NCI-H446 treated with DMSO at 0.1 percent for 48 hours (cell line): ENCODE measurements at places on chromosomes 13 and 19.

GRCh38 chr19:1249298-1249989 is 1.1 kb downstream of the MIDN start:
- DNase-seq, result peak; percentile 96

- no peak for DNase-seq
These were observed 20.6 kb upstream of the METTL21C start for GRCh38 chr13:102715447-102715846.

GRCh38 chr19:49155005-49155819 is at the start of gene HRC:
Gene HRC (minus strand): TSS chr19:49155396. CDS start chr19:49155237, 159 bp downstream.
- DNase-seq, result no peak

- no peak for DNase-seq
These were observed 2.4 kb downstream of the MAG start for GRCh38 chr19:35294328-35294727.

DNA sequence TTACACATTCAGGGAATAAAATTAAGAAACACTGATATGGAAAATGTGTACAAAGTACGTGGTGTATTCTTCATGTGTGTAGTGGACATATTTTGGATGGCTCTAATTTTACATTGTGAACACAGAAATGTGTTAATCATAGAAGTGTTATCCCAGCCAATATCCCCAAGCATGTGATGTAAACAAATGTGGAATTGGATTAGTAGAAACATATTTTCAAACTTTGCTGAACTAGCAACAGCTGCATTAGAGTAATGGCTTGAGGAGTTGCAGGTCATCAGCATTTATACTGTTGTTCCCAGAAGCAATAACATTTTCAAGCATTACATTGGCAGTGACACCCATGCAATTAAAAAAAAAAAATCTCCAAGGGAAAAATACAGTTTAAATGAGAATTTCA is 600.6 kb downstream of the SLITRK1 start:
- DNase-seq, result no peak

DNA sequence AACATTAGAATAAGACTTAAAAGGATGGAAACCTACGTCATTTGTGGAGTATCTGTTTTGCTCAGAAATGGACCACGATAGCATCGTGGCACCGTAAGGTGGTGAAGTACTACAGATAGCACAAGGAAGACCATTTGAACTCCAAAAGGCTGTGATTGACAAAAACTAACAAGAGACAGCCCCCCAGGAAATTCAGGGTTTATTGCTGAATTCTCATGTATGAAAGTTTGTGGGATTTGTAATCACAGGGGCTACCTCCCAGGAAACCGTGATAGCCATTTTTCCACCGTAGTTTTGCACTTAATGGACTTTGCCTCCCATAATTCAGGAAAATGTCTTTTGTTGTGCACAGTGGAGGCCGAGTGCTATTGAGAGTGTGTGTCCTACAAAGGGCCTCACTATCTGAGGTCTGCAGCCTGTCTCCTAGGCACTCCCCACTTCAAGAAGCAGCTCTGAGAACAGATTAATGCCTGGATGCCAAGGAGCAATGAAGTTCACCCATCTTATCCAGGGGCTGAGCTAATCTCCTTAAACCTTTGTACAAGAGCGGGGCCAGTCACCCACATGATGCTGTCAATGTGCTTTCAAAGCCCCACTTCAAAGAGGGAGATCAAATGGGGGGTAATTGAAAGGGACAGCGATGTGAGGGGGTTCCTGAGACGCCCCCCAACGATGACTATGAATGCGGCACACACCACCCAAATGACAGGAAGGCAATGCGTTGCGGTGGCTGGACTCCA is 182.6 kb downstream of the COL4A1 start:
- DNase-seq, result no peak

- no peak for DNase-seq
These were observed 407.8 kb downstream of the LIG4 start for GRCh38 chr13:107807306-107808073.

DNA sequence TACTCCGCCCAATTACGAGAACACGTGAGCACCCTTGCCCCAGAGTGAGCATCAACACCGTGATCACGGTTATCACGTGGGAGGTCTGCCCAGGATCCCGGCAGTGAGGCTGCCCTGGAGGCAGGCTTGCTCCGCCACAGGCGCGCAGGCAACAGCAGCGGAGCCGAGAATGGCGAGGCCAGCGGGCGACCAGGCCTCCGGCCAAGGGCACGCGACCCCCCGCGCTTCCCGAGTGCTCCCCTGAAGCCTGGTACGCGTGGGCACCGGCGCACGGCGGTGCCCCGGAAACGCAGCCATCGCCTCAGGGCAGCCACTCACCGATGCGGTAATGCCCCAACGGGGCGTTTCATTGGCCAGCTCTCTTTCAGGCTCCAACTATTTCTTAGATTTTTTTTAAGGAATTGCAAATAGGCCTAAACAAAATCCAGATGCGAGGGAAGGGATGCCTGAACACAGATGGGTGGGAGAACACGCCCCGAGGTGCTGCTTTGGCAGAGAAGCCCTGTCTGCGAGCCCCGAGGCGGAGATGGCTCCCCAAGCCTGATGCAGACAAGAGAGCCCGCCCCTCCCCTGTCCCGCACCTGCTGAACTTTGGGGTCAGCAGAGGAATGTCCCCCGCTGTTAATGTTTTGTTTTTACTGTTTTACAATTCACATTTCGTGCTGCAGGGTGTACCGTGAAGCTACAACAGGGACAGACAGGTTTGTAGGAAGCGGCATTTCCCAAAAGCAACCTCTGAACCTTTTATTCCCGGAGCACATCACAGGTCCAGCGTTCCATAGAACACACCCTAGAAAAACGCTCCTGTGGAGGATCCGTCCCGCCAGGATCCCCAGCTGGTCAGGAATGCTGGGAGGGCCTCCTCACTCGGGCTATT is 132.7 kb downstream of the ZDHHC20 start:
- DNase-seq, result no peak
